ENCODE measurements at places on chromosomes 6 and 20.

- DNase-seq, result no peak
Measured at GRCh38 chr6:145008715-145009114, 723.6 kb downstream of the UTRN start.

DNA sequence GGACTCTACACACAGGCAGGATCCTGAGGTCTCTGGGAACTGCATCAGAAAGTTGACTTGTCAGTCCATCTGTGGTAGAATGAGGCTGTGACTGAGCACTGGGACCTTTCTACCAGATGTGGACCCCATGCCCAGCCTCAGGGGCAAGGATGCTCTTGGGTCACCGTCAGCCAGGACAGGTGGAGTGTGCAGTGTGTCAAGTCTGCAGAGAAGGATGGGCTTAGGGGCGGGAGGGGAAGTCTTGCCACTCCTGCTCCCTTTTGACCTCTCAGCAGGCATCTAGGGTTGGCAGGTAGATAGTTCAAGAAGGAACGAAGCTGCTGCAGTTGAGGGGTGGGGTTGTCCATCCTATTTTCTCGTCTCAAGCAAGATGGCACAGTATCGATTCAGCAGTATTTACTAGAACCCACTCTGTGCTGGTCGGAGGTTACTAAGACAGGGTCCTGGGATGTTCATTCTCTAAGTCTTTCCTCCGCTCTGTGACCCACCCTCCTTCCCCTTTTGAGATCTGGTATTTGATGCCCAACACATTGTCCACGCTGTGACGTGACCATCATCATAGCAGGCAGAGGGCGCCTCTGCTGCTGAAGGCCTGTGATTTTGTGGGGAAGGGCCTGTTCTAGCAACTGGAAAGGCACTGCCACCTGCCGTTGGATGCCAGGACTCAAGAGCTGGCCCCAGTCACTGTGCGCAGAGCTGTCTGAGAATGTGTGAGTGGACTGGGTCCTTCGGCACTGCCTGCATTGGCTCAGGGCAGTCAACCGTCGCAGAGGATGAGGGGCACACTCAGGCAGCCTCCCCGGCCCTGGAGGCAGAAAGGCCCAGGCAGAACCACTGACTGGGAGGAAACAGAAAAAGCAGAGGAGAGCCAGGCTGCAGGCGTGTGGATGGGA is 23.2 kb downstream of the RBCK1 start:
- DNase-seq, result peak; percentile 10

GRCh38 chr6:157955675-157956074 is 26.0 kb upstream of the SYNJ2 start:
- DNase-seq, result no peak

DNA sequence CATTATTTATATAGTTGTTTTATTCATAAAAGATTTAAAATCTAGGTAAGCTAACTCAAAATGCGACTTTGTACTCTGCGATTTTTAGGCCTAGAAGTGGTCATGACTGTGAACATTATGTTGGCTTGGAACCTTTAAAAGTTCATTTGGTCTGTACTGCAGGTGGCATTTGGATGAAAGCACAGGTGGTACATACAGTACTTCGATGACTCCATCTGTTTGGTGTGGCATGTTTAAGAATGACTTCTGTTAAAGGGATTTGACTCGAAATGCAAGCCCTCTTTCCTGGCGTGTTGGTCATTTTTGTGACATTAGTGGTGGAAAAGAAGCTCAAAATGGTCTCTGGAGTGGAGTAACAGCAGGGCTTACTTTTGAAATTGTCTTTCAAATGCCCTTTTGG is 118.1 kb downstream of the UST start:
- DNase-seq, result no peak

DNA sequence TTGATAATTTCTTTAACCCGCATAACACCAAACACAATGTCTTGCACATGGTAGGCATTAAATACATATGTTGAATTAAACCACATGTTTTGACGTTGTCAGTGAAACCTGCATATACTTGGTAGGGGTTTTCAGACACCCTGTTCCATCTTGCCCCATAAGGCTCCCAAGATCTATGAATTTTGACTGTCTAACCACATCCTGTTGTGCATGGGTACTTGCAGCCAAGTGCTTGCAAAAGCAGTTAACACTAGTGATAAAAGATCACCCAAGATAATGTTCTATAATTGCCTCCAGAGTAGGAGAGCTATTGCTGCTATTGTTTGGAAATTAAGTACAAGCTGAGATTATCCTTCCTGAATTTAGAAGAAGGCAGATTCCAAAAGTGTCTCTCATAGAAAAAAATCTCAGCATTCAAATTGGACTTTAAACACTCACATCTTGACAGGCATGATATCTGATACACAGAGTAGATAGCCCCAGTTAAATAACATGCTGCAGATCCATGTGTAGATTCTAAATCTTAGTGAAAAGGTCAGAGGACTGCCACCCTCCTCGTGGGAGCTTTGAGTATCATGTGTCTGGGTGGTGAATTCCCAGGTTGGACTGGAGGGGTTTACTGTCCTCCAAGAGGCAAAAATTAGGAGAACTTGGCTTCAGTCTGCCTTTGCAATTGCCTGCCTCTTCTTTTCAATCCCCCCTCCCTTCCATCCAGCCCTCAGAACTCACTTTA is 25.8 kb upstream of the CCN6 start:
- DNase-seq, result peak; percentile 56

DNA sequence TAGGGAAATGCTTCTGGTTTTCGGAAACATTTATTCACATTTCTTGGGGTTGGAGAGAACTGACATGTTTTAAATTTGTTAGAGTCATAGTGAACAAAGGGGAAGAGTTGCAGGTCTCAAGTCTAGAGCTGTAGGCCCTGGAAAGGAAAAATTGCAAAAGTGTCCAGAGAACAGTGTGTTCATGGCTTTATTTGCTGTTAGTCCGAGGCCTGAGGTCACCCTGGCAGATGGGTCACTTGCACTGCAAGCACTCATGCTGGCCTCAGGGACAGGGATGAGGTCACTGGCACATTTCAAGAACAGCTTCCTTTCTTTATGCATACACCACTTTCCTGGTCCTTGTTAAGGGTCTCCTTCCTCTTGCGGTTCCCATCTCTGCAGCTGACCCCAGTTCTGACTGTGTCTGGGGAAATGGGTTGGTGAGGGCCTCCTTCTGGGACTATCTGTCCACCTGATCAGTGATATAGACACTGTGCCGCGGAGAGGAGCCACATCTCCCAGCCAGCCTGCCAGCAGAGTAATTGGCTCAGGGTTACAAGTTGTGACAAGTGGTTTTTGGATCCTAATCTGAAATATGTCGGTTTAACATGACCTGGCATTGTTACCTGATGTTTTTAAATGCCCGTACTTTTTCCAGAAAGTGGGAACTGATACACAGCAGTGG is 194.0 kb downstream of the EYA4 start:
- DNase-seq, result no peak

- no peak for DNase-seq
Measured at GRCh38 chr20:23279836-23280235, 70.8 kb upstream of the NXT1 start.

DNA sequence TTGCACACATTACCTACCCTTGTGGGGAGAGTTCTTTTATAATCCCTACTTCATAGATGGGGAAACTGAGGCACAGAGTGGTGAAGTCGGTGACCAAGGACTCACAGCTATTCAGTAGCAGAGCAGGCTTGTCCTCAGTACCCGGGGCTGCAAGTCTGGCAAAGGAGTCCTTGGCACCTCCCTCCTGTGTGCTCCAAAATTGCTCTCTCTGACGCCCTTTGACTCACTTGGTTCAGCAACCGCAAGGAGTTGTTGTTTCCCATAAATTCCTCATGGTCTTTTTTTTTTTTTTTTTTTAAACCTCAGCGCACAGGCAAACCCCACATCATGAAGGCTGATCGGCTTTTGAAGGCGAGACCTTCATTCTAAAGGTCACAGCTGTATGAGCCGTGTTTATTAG is 143.2 kb downstream of the CEBPB start:
- no peak for DNase-seq

GRCh38 chr6:35581633-35582032 is 68.9 kb upstream of the TULP1 start:
- no peak for DNase-seq

- DNase-seq, result no peak
Measured at GRCh38 chr20:21944227-21944626, 238.8 kb downstream of the PAX1 start.

GRCh38 chr20:4817230-4817671 is 95.5 kb downstream of the PRND start:
- DNase-seq, result no peak

GRCh38 chr20:54251096-54251495 is 43.2 kb downstream of the PFDN4 start:
- DNase-seq, result no peak

DNA sequence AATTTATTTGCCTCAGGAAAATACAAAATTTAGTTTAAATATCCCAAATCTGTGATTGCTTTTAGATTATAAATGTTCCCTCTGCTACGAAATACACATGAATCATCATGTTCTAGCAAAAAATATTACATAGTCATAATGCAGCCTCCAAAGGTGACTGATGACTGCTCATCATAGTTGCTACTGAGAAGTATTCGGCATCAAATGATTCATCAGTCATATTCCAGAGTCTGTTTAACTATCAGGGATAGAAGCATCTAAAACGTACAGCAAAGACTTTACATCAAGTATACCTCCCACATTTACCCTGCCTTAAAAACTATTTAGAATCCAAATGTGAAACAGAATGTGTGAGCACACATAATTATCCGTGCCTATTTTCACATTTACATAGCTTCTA is 626.0 kb downstream of the CDH26 start:
- DNase-seq, result no peak

Data from CD4-positive, alpha-beta T cell (primary cell).